M059J (cell line): ENCODE measurements at places on chromosomes 6 and 20. TPM values are rescaled to one million over a fixed set of nuclear protein-coding genes. Genes with fewer than 3 reads are reported as not detected.
A peak's percentile ranks its signal among the peaks of the same experiment; 100 is the strongest.

DNA sequence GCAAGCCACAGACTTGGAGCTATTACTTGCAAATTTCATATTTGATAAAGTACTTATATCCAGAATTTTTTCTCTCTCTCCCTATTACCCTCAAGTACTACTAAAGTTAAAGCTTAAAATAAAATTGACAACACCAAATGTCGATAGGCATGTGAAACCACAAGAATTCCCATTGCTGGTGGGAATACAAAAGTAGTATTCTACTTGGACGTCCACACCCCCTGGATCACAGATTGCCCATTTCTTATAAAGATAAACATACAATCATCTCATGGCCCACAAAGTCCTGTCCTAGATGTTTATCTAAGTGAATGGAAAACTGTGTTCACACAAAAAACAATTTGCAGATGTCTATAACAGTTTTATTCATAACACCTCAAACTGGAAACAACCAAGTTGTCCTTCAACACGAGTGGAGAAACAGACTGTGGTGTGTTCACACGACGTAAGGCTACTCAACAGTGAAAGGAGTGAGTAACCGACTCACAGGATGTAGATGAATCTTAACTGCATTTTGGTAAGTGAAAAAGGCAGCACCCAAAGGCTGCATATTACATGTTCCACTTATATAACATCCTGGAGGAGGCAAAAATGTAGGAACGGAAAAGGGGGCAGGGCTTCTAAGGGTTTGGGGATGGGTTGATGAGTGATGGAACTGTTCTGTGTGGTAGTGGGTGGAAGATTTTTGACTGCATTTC is 297.4 kb downstream of the THBS2 start:
- no peak for DNase-seq

IL20RA gene
- not detected in 2 replicates for total RNA-seq

BPIFB4 gene
- total RNA-seq: not detected in 2 replicates

DNA sequence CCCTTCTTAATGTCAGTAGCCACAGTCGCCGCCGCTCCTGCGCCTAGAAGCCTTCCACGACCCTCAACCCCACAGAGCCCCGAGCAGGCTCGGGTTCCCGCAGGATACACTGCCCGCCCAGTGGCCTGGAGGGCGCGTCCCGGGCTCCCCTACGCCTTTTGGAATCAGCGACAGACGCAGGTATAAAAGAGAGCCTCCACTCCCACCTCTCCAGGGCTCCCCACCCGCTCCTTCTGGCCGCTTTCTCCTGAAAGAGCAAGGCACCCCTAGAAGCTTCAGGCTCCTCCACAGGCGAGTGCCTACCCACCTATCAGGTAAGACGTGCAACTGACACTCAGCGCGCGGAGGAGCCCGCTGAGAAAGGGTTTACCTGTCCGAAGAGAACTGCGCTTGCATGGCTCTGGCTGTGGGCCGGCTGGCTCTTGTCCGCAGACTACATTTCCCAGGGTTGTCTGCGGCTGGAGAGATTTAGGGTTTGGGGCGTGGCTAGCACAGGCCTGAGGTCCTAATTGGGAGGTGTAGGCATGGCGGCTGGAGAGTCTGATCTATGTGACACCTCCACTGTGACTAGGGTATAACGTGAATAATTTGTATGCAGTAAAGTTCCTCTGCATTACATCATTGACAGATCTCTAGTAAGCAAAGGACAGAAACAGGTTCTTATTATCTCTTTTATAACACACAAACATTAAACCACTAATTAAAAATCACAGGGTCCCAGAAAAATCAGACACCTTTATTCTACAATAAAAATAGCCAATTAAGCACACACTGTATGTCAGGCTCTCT is 13.5 kb upstream of the ZNF391 start:
- peak; percentile 84 for DNase-seq

DNA sequence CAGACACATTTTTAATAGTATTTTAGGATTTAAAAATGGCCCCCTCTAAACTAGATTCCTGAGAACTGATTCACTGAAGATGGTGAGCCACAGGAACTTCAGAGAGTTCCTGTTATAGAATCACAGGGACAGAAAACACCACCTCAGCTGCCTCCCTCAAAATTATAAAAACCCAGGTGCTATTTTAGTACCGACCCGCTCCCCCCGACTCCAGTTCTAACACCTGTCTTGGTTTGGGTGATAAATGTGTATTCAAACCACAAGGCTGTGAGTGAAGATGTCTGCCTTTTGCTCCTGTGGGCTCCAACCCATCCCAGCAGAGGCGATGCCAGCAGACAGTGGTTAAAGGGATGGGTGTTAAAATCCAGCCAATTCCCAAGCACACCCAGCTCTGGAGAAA is 127.4 kb upstream of the LY86 start:
- DNase-seq: peak; percentile 6

DNA sequence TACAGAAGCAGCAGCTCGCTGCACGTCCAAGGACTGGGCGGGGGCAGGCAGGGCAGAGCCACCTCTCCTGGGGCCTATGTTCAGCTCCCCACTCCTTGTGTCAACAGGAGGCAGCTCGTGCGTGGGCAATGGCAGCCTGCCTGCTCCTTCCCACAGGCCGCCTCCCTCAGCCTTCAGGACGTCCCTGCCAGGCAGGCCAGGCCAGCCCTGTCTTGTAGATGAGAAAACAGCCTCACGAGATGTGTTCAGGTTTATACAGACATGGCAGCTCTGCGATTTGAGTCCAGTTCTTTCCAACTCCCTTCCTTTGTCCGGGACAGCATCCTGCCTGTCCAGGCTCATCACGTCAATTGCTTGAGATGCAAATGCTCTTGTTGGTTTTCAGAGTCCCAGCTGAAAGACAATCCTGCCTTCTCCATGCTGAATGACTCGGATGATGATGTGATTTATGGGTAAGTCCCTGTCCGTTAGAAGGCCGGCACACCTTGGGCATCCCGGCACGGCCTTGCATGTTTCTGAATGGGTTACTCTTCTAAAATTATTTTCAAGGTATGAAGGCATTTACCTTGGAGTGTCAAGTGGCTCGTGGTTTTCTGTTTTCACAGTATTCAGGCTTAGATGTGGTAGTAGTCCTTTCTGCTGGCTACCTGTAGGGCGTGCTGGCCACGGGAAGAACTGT is 13.5 kb downstream of the DYNLT1 start:
- DNase-seq: peak; percentile 36

DNA sequence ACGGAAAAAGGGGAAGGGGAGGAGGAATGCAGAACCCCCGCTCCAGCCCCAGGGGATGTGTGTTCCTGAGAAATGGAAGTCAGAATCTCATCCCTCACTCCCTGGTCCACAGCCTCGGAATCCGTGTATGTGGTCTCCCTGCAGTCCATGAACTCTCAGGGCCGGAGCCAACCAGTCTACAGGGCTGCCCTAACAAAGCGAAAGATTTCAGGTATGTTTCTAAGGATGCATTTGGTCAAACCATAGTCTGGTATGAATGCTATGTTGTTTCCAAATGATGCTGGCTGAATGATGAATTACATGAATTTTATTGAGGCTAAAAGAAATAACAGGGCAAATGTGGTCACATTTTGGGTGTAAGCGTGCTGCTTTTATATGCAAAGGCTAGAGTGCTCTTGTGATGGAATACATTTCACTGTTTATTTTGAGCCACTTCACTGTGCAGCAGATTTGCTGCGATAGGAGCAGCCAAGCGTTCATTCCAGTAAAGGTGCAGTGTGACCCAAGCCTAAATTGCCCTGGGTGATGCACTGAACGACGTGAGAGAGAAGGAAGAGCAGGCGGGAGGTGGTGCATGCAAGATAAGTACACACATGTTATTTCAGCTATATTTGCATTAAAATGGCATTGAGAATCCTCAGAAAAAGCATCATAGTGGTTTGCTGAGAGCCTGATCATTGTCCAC is 52.4 kb downstream of the FNDC1 start:
- DNase-seq: no peak

- DNase-seq: no peak
Measured at GRCh38 chr6:45709781-45710220, 305.9 kb downstream of the CLIC5 start.

DNA sequence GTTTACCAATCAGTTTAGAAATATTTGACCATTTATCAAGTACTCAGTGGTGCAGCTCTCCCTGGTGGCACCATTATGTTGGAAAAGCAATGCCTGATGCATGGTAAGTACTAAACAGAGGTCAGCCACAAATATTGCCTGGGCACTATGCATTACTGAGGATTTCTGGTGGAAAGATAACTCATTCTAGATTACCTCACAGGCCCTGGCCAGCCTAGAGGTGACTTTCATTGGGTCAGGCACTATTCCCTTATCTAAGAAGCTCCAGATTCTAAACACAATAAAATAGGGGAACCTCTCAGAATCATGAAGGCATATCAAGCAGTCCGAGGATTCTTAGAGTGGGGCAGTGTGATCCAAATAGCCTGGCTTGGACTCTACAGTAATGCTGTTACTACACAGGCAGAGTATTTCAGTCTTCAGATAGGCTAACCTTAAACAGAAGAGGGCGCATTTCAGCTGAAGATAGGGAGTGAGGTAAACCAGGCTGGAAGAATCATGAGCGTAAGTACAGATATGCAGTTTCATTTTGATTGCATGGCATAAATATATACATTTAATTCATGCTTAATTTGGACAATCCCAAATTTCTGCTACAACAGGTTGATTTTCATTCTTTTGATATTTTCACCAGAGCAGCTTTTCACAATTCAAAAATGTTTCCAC is 12.1 kb downstream of the LGSN start:
- DNase-seq: peak; percentile 75

CCN6 gene
- not detected in 2 replicates for total RNA-seq

- no peak for DNase-seq
Measured at GRCh38 chr20:31862506-31862905, 7.8 kb downstream of the DUSP15 start.

DNA sequence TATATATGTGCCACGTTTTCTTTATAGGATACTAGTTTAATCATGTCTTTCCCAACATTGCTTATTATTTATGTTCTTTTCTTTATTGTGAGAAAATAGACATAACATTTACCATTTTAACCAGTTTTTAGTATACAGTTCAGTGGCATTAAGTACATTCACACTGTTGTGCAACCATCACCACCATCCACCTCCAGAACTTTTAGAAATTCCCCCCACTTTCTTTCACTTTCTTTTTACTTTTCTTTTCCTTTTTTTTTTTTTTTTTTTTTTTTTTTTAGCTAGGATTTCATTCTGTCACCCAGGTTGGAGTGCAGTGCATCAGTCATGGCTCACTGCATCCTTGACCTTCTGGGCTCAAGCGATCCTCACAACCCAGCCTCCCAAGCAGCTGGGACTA is 18.5 kb downstream of the RBCK1 start:
- no peak for DNase-seq

PSORS1C2 gene
- not detected in 2 replicates for total RNA-seq

DNA sequence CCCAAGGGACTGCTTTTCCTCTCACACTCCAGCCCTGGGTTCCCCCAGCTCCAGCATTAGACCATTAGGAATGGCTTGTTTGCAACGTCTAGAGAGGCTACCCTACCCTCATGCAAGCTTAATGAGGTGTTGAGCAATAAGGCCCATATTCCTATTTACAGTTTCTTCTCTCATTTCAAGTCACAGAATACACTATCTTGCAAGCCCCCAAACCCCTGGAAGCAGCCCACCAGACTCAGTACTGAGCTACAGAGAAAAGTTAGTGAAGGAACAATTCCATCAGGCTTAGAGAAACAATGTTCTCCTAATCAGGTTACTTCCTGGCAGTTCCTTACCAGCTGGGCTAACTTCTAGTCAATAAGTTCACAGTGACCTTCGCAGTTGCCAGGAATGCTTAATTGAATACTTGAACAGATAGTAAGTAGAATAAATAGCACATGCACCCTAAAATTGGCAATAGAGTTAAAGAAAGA is 606.5 kb upstream of the NOX3 start:
- no peak for DNase-seq

SLC2A4RG gene
- 36.9 and 59.3 TPM in 2 replicates for total RNA-seq

DNA sequence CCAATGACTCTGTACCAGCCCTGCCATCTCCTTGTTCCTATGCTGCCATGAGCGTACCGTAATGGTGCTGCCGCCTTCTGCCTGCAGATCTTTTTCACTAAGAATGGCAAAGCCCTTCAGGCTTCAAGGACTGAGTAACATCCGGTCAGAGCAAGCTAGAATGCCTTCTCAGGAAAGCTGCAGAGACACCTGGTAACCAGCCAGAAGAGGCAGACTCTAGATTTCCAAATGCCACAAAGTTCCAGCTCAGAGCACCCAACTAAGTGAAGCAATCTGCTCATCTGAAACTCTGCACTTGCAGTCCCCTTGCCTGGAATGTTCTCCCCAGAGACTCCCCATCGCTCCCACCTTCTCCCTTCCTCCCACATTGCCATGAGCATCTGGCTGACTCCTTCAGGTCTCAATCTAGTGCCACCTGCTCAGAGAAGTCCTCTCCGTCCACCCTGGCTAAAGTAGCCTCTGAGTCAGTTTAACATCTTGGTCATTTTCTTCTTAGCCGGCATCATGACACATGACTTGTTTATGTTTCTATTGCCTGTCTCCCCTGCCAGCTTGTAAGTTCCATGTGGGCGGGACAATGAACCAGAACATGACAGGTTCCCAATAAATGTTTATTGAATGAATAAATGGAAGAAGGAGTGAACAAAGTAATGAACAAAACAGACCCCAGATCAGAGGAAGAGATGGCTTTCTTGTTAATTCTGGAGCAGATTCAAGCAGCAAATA is 6.9 kb upstream of the OCSTAMP start:
- peak; percentile 70 for DNase-seq

- peak; percentile 43 for DNase-seq
Measured at GRCh38 chr6:12815884-12816600, 99.5 kb downstream of the PHACTR1 start.

KCNK16 gene
- total RNA-seq: not detected in 2 replicates

SPATS1 gene
- not detected in 2 replicates for total RNA-seq

- DNase-seq: no peak
Measured at GRCh38 chr6:33050014-33050810, 23.2 kb downstream of the HLA-DPA1 start.

DNA sequence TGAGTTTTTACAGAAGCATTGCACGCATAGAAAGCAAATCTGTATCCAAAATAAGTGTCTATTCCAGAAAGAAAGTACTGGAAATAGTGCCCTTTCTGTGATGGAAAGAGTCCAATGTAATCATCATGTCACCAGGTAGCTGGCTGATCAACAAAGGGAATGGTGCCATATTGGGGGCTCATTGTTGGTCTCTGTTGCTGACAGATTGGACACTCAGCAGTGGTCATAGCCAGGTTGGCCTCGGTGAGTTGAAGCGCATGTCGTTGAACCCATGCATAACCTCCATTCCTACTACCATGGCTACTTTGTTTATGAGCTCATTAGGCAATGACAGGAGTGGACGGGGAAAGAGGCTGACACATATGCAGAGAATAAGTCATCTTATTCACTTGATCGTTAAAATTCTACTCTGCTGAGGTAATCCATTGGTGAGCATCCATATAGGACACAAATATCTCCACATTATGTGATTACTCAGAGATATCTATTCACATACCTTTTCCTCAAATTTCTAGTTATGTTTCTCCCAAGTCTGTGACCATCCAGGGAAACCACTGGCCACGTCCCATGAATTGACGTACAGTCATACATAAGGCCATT is 560.5 kb downstream of the HAO1 start:
- DNase-seq: peak; percentile 12

NKX2-4 gene
- 0.86 and 1.2 TPM in 2 replicates for total RNA-seq
